Fibroblast of skin of back (primary cell): ENCODE measurements at places on chromosomes 5 and 9.
A peak's percentile ranks its signal among the peaks of the same experiment; 100 is the strongest.

GRCh38 chr9:132690696-132691095, 20.4 kb downstream of the GTF3C4 start:
- DNase-seq = peak; percentile 17

- DNase-seq = no peak
Measured at GRCh38 chr5:138605254-138605972, 30.2 kb upstream of the HSPA9 start.

DNA sequence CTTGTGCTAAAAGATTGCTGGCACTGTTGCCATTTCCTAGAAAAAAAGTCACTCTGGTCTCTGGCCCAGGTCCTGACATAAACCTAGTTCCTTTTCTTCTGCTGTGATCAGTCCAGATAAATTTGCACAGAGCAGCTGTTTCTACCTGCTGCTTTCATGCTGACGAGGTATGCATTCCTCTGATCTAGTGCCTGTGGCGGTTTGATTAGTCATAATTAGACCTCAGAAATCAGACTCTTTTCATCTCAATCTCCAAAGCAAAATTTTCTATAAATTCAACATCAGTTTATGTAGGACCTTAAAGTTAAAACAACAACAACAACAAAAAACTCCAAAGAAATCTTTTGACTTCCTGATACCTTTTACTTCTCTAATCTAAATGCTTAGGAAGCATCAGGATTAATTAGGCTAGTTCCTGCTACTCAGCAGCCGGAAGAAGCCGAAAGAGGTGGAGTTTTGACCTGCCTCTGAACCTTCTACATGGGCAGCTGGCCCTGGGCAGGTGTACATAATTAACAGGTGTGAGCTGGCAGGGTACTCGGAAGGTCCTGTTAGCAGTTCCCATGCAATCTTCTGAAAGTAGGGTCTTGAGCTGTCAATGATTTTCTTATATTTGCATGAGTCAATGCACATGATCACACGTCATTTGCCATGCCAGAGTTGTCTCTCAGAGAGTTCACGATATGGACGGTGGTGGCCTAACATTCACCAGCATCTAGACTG, 83.3 kb upstream of the CCDC112 start:
- DNase-seq = no peak

- no peak for DNase-seq
Measured at GRCh38 chr9:77149879-77150278, 27.5 kb upstream of the VPS13A start.

GRCh38 chr5:151672516-151672915, 14.2 kb downstream of the SPARC start:
- peak; percentile 3 for DNase-seq

DNA sequence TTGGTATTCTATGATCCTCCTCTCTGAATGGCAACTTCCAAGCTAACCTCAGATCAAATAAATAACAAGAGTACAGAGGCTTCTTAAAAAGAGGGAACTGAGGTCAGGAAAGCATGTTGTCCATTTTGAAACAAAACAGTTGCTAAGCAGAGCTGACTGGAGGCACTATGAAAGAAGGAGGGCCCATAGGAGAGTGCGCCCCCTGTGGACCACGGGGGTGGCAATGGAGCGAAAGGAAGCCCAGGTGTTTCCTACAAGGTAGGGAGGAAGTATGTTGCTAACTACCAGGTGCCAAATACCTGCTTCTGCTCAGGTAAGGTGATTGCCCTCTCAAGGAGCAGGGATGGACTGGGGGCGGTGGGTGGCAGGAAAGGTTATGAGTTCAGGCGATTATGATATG, 101.8 kb upstream of the MAST4 start:
- no peak for DNase-seq

- peak; percentile 57 for DNase-seq
Measured at GRCh38 chr5:5341531-5342292, 80.8 kb upstream of the ICE1 start.

- peak; percentile 17 for DNase-seq
Measured at GRCh38 chr5:133113331-133114061, 61.7 kb downstream of the HSPA4 start.

DNA sequence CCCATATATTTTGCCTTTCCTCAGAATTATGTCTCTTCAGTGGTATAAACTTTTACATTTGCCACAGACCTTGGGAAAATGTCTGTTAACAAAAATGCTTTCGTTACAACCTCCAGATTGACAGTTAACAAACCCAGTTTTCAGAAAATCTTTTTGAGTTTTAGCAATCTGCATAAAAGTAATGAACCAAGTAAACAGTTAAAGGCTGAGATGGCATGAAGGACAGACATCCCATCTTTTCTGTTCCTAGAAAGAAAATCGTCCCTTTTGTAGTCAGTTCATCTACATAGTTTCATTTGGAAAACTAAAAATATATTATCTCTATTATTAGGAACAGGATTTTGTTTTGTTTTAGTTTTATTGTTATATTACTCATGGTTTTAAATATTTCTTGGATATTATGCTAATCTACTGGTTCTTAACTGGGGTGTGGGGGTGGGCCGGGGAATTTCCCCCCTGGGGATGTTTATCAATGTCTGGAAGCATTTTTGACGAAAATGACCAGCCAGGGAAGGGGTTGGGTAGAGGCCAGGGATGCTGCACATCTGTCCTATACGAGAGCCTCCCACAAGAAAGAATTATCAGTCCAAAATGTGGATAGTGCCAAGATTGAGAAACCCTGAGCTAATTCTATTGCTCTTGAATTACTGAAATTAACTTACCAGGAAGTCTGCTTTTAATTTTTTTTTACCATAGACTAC, 11.9 kb downstream of the FYB1 start:
- DNase-seq = no peak

DNA sequence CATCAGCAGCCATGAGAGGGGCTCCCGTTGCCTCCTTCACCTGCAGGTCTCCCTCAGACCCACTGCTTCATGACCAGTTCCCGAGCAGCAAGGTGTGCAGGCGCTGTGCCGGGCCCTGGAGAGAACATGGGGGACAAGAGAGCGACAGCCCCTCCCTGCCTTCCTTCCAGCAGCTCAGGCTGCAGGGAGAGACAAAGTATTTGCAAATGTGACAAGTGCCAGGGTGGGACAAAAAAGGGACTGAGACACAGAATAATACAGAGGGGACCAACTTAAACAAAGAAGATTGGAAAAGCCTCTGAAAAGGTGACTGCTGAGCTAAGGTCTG, 22.5 kb upstream of the VDAC1 start:
- DNase-seq = no peak
